Calu3 (cell line): ENCODE measurements at places on chromosomes 16 and 17. TPM values are rescaled to one million over a fixed set of nuclear protein-coding genes. Genes with fewer than 3 reads are reported as not detected.

The TMEM220 gene
- not detected in 2 replicates for total RNA-seq

The CD300A gene
- 0.45 TPM in 1 of 2 replicates, not detected in the other for total RNA-seq

The ZNF75A gene
- total RNA-seq, result 46.8 and 50.5 TPM in 2 replicates

The KIF18B gene
- total RNA-seq, result 72.8 and 84.6 TPM in 2 replicates
